Stimulated activated CD8-positive, alpha-beta memory T cell treated with anti-CD3 and anti-CD28 coated beads, Interleukin-2, amount 100 ng/mL, for 48 hours (primary cell): ENCODE measurements at places on chromosomes 3 and 15.

GRCh38 chr3:108118038-108118768, 27.4 kb upstream of the CD47 start:
- DNase-seq: no peak

DNA sequence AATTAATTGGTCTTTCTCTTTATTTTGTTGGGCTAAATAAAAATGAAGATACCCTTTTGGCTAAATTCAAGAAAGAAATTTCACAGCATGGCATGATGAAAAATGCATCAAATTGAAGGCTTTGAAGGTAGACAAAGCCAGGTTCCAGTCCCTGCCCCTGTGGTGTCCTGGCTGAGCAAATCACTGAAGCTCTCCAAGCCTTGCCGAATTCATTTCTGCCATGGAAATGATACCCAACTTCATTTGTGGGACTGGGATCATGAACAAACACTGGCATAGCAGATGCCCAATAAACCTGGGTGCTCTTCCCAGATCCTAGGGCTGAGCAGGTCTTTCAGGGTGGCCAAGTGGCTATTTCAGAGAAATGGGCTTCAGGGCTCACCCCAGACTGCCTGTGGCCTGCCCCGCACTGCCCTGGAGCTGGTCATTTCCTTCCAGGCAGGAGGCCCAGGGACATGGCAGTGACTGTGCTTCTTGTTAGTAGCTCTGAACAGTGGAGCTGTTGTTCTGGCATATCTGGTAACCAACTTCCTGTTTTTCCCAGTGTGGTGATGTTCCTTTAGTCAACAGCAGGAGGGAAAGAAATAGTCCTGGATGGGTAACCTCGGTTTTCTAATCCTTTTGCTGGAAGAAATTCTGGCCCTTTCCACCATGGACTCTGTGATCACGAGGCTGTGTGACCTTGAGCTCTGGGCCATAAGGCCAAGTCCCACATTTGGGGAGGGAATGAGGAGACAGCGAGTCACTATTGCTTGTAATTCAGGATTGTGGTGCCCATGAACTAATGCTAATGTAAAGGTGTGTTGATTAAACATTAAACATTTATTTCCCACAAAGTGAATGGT, 47.6 kb downstream of the CTDSPL start:
- DNase-seq: no peak

- no peak for DNase-seq
These were observed 440.9 kb downstream of the FOXP1 start for GRCh38 chr3:71142441-71143161.

GRCh38 chr3:175094344-175094743, 235.2 kb downstream of the NAALADL2 start:
- no peak for DNase-seq

GRCh38 chr3:138195481-138195880, 8.4 kb downstream of the ARMC8 start:
- DNase-seq: no peak

DNA sequence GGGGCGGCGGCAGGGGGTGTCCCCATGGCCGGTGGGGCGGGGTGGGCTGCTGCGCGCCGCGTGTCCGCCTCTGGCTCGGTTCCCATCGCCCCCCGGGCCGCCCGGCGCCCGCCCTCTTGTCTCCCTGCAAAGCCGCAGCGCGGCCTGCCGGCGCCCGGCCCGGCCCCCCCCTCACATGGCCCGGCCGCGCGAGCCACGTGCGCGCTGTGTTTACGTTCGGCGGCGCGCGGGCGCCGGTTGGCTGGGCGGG, 502 bp downstream of the NR1D2 start:
- no peak for DNase-seq

- no peak for DNase-seq
These were observed 17.7 kb downstream of the TTC21A start for GRCh38 chr3:39124876-39125840.

GRCh38 chr3:186772281-186772694, 11.1 kb upstream of the EIF4A2 start:
- no peak for DNase-seq

- no peak for DNase-seq
These were observed 1.8 kb downstream of the RBMS3 start for GRCh38 chr3:29282427-29283230.

GRCh38 chr15:62147551-62147950, 17.5 kb downstream of the C2CD4B start:
- no peak for DNase-seq

DNA sequence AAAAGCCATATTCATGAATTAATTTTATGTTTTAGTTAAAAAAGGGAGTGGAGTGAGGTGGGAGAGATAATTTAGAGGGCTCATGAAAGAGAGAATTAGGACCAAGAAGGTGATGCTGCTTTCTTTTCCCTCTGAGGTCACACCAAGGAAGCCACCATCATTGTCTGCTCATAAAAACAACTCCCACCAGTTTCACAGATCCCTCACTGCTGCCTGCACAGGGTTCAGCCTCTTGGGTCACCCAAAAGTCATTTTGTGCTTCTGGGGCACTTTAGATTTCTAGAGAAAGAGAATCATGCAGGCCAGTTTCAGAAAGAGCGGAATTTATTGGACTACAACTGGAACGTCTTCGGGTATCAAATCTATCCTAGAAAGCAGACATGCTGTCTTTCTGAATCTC, 241.4 kb upstream of the EOMES start:
- peak; percentile 19 for DNase-seq
